ENCODE measurements at places on chromosomes 16 and 17.
A peak's percentile ranks its signal among the peaks of the same experiment; 100 is the strongest.

- no peak for DNase-seq
Observed at GRCh38 chr16:58105631-58106030, 23.6 kb downstream of the CFAP20 start.

DNA sequence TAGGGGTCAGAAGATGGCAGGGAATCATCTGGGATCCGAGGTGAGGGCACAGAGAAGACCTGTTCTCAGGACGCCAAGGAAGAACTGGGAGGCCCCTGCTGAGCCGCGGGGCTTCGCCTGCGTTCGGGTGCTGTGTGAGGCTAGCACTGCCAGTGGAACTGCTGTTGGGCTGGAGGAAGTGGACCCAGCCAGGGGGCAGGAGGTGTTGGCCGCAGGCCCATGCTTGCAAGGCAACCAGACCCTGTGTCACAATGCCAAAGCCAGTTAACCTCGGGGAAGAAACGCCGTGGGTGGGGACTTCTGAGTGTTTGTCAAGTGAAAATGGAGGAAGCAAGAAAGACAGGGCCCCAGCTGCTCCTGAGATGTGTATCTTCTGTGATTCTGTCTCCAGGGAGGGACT lies 185.5 kb downstream of the LGALS9B start:
- no peak for DNase-seq

DNA sequence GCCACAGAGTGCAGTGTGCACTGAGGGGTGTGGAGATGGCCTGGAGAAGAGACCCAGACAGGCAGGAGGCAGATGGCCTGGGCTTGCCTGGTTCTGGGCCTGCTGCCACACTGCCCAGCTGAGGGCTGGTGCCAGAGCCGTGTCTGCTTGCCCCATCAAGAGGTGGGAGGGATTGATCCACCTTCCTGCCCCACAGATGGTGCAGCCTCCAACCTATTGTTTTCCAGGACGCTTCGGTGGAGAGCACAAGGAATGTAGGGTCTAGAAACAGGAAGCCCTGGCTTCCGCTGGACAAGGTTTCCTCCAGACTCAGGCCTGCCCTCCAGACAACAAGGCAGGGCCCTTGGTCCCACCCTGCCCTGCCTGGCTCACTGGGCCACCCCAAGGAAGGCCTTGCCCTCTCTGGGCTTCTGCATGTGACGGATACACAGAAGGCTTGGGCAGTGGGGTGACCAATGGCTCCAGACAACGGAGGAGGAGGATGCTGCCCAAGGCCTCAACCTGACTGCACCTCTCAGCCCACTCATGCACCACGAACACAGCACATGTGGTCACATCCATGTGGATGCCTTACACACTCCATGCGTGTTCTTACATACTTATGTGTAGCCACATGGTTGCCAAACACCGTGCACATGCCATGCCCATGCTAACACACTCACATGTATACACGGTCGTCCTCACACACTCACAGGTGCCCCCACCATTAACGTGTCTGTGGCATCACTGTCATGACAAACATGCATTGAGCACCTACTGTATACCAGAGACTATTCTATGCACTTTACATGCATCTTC lies 6.5 kb upstream of the CDH5 start:
- DNase-seq, result no peak

GRCh38 chr16:31754998-31755615 lies 118.5 kb upstream of the ZNF267 start:
- no peak for DNase-seq

DNA sequence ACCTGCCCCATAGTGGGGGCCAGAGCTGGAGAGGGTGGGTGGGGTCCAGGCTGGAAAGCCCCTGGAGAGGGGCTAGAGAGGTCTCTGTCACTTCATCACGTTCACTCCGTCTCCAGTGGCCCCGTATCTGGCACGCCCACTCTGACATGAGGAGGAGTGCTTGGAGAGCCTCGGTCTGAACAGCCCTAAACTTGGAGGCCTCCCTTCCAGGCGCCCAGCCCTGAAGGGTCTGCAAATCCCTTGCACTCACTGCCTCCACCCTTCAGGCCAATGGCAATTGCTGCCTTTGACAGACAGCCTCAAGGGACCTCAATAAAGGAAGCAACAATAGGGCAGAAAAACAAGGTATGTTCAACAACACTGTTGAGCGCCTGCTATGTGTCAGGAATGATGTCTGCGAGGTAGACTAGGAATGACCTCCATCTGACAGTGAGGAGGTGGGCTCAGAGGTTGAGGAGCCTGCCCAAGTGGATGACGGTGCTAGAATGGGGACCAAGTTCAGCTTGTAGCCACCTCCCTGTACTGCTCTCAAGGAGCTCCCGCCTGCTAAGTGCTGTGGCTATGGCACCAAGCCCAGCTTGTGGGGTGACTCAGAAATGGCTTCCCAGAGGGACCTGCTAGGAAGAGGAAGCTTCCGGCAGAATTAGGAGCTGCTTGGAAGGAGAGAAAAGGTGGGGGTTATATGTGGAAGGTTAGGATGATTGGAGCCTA lies 2.9 kb upstream of the EPX start:
- no peak for DNase-seq

DNA sequence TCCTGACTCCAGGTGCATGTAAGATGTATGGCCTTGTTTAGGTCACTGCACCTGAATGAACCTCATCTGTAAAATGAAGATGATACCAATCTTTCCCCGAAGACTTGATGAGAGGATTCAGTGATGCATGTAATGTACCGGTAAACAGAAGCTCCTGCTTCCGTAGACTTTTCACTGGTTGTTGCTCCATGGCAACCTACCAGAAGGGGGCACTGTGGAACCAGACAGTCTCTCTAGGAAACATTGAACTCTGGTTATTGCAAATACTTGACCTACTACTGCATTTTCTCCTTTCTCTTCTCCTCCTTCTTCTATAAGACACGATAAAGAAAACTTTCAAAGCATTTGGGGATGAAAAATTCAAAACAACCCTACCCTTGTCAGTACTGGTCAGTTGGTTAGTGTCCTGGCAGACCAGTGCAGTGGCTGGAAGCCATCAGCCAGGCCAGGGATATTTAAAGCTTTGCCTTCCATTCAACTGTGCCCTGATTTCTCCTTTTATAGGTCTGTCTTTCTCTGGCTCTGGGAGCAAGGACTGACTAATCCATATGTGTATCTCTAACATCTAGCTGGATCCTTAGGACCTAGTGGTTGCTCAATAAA lies 667.4 kb upstream of the SALL1 start:
- peak; percentile 80 for DNase-seq

DNA sequence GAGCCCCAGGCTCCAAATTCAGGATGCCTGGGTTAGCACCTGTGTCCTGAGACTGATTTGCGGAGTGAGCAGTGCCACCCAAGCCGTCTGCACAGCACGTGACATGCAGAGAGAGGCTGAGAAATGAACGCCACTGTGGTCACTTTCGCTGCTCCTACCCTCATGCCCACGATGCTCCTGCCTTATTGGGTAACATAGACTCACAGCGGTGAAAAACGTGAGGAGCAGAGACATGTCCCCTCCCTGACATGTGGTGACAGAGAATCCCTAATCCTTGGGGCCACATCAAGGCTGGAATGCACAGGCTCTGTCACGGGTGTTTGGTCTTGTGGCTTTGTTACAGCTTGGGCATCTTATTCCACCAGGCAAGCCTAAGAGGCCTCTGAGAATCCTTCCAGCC lies 52.1 kb upstream of the CACNG5 start:
- DNase-seq, result no peak

DNA sequence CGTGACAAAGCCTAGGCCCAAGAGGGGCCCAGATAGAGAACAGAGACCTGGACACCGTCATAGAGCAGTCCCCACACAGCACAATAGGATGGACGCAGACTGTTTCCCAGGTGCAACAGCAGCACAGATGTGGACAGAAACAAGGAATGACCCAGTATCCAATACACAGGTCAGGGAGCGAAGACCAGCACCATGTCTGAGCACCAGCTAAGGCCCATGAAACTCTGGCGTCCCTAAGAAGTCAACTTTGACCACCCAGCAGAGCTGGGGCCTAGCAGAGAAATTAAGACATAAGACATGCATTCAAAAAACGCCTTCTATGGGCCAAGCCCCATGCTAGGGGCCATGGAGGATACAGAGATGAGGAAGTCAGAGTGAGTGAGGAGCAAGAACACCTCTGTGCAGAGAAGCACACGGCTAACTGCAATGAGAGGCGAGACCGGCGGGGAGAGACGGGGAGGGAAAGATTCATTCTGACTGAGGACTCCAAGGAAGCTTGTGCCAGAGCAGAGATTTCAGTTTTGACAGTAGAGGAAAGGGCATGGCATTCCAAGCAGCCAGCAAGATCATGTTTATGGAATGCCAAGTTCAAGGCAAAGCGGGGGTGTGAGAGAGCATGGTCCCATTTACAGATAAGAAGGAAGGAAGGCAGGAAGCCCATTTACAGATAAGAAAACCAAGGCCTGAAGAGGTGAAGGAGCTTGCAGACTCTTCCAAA lies 50.8 kb downstream of the PITPNM3 start:
- no peak for DNase-seq

DNA sequence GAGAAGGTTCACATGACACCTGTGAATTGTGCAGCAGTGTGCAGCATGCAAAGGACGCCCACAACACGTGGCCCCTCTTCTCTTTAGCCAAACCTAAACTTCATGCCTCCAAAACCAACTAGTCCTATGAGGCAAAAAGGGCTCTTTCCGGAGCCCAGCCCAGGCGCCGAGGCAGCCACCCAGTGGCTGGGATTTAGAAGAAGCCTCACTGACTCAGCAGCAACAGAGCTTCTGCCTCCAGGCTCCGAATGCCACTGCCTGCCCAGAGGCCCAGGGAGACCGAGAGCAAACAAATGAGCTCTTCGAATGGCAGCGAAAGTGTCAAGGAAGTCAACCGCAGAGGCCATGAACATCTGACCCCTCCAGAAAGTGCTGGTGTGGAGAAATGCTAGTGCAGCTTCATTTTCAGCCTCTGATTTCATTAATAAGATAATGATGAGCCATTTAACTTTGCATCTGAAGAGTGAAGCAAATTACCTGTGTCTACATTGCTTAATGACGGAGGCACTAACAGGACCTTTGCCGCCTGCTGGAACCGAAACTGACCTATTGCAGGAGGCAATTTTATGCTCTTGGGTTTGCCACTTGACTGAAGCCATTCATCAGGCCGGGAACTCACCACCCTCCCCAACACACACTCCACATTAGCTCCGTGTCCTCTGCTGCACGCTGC lies 157.7 kb upstream of the RPL38 start:
- no peak for DNase-seq

GRCh38 chr16:27819881-27820610 lies 243.5 kb downstream of the GSG1L start:
- DNase-seq, result no peak

- no peak for DNase-seq
Observed at GRCh38 chr16:11692651-11693050, 24.4 kb downstream of the SNN start.

- DNase-seq, result no peak
Observed at GRCh38 chr17:59361916-59362810, 30.7 kb downstream of the YPEL2 start.

DNA sequence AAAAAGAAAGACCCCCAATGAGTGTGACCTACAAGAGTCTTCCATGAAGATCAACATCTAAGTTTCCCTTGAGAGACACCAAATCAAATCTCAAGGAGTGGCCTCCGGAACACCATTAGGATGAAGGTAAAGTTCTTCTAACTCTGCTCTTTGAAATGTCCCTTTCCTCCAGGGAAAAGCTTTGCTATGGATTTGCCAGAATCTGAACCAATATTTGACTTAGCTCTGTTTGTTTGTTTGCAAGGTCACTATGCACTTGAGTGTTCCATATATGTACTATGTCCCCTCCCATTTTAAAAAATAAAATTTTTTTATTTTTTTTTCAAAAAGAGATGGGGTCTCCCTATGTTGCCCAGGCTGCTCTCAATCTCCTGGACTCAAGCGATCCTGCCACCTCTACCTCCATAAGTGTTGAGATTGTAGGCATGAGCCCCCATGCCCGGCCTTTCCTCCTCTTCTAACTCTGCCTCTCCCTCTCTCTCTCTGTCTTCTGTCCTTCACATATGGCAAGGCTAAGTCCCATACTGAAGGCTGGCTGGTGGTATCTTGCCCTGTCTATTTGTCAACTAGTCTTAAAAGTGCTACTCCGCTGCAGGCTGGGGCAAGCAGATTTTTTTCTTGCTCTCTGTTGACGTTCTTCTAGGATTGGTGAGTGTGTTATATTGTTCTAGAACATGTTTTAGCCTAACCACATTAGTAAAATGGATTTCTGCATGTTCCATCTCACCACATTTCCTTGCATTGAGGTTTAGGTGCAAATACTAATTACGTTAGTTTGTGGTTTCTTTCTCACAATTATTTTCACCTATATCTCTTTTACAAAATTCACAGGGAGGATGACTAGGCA lies 276.7 kb upstream of the DYNLRB2 start:
- no peak for DNase-seq

DNA sequence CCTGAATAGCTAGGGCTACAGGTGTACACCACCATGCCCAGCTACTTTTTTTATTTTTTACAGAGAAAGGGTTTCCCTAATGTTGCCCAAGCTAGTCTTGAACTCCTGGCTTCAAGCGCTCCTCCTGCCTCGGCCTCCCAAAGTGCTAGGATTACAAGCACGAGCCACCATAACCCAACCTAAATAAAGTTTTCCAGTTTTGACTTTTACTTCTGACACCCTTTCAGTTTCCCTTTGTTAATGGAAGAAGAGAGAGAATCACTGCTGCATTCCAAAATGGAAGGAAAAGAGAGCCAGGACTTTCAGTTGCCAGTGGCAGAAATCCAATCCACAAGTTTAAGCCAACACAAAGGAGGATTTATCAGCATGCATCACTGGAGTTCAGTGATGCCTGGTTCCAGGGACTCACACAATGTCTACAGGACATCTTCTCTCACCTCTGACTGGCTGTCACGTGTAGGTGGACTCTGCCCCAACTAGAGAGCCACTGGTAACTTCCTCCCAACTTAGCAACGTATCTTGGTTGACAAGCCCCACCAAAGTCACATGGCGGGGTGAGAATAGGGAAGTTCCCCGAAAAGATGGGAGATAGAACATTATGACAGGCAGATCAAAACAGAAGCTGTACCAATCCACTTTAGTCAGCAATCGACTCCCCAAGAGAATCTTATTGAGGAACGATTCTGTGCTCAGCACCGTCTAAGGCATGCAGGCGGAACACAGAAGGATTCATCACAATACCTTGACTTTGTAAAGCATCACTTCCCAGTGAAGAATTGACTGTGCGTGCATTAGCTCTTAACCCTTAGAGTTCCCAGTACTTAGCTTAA lies 46.5 kb downstream of the GAS7 start:
- no peak for DNase-seq

GRCh38 chr16:67470359-67470758 lies 10.6 kb downstream of the ATP6V0D1 start:
- DNase-seq, result no peak

DNA sequence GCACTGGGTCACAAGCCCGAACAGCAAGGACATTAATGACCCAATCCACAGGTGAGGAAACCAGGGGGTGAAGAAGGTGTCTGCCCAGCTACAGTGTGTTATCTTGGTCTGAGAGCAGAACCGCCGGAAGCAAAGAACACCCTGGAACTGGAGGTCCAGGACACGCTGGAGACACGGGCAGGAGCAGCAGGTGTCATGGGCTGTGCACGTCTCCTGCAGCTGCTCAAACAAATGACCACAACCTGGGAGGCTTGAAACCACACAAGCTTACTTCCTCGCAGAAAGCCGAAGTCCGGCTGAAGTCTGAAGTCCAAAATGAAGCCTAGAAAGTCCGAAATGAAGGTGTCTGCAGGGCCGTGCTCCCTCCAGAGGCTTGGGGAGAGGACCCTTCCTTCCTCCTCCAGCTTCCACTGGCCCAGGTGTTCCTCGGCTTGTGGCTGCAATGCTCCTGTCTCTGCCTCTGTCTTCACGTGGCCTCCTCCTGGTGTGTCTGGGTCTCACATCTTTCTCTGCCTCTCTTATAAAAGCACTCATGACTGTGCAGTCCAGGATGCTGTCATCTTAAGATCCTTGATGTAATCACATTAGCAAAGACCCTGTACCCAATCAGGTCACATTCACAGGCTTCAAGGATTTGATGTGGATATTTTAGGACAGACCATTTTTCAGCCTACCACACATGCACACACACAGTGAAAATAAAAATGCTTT lies 351.2 kb downstream of the C16orf95 start:
- no peak for DNase-seq
